ENCODE measurements at places on chromosomes 1 and 21.

GRCh38 chr1:181971424-181971823 is 90.1 kb downstream of the ZNF648 start:
- DNase-seq, result no peak

GRCh38 chr1:9207086-9207485 is 27.5 kb upstream of the H6PD start:
- DNase-seq, result no peak

GRCh38 chr1:179151908-179152682 is 70.2 kb downstream of the TOR3A start:
- DNase-seq, result no peak

DNA sequence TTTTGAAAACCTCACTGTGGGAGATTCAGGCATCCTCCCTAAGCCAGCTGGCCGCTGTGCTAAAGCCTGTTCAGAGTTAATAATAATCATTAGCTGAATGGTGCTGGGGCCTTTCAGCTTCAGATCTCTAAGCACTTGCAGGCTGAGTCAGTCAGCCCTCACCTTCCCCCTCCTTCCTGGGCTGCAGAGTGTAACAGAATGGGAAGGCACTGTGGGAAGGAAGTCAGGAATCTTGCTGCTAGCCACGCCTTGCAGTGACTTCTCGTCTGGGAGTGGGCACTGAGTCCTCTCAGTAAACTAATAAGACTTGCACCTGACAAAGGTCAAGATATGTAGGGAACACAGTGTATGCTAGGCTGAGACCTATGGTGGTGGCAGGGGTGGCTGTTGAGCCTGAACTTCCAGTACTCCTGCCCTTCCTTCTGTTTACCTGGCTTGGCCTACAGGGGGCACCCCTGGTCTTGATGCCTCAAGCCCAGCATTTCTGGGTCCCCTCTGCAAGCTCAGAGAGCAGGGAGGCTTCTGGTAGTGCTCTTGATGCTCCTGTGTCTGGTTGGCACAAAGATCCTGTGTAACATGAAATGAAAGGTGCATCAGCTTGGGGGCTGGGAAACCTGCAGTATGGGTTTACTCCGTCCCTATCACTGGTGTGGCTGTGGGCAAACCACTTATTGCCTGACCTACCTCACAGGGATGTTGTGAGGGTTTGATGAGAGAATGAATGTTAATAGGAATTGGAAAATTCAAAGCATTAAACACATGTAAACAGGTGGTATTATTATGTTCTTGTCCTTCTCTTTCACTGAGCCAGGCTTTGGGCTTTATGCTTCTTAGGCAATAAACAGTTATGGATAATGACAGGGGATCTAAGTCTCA is 6.0 kb downstream of the CYB561D1 start:
- DNase-seq, result peak; percentile 60

GRCh38 chr1:197235355-197235754 is 32.7 kb upstream of the CRB1 start:
- no peak for DNase-seq

DNA sequence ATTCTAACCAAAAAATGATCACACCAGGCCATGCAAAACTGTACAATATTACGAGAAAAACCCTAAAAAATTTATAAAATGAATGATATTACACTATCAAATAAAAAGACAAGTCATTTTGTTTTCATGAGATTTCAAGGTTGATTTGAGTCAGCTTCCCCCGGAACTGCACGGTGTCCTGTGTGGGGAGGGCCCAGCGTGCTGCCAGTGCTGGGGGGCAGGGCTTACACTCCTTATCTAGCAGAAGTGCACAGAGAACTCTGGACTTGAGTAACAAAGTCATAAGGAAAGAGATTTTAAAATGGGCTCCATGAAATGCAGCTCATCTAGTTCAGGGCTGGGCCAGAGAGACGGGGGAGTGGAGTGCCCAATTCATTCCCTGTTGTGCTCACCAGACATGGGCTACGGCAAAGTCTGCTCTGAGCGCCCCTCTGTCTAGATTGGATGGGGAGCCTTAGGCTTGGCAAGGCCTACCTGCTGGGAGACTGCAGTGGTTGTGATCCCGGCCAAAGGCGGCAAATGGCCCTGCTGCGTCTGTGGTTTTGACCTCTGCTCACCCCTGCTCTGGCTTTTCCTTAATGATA is 50.1 kb downstream of the COQ8A start:
- DNase-seq, result no peak

DNA sequence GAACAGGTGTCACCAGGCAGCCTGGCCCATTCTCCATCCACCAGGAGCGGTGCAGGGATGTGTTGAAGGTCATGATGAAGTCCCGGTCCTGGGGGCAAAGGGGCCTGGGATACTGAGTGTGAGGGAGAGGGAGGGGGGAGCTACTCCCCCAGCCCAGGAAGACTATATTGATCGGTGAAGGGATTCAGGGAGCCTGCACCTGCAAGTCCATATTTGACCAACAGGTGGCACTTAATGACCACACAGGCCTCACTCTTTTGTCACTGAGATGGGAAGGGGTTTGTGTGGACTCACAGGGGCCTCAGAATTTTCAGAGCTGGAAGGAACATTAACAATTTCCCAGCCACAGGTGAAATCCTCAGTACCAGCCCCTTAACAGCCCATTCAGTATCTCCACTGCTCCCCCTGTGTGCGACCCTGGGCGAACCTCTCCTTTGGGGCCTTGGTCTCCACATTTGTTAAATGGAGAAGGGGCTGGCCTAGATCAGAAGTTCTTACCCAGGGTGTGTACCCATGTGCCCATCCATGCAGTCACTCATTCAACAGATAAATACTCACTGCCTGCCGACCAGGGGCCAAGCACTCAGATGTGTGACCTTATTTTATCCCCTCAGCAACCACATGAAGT is 55.6 kb downstream of the NKAIN1 start:
- DNase-seq, result peak; percentile 82

DNA sequence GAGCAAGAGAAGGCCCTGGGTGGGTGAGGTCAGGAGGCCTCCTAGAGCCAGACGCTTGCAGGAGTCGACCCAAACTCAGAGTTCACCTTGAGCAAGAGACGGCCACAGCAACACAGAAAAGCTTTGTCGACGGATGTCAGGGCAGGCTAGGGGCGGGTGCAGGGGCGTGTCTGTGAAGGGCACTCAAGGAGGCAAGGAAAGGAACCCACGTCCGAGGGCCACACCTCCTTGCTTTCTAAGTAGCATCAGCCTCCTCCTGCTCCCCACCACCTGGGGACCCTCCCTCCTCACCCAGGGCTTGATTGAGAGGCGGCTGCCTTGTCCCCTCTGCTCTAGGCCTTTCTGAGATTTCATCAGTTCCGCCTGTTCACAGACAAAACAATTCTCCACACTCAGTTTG is 92.1 kb downstream of the OMA1 start:
- no peak for DNase-seq

DNA sequence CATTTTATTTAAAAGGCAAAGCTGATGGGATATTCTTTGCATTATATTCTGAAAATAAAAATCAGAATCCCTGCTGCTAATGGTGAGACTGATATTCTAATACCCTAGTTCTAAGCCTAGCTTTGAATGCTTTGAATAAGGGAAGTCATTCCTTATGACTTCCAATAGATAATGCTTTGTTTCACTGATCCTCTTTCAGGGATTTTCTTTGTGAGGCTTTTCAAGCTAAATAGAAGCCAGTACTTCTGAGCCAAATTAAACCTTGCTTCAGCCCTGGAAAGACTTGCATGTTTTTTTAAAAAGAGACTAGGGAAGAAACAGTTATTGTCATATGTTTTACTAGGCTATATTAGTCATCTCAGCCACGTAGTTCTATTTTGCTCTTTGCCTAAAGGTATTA is 68.5 kb upstream of the CACYBP start:
- no peak for DNase-seq

DNA sequence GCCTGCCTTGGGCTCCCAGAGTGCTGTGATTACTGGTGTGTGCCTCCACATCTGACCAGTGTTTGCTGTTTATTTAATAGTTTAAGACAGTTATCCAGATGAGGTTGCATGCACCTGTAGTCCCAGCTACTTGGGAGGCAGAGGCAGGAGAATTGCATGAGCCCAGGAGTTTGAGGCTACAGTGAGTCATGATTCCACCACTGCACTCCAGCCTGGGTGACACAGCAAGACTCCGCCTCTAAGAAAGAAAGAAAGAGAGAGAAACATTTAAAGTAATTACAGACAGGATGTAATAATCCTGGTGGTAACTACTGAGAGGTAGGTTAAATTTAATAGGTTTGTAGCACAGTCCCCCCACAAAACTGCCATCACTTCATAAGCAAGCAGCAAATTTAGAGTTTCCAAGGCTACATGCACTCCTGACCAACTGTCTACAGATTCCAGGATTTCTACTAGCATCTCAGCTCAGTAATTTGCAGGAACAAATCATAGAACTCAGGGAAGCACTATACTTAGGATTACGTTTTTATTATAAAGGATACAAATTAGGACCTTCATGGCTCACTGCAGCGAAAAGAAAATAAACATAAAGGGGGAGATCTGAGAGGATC is 89.6 kb downstream of the PKN2 start:
- peak; percentile 44 for DNase-seq

- DNase-seq, result no peak
Measured at GRCh38 chr21:23127973-23128372, 2129.8 kb downstream of the NCAM2 start.

DNA sequence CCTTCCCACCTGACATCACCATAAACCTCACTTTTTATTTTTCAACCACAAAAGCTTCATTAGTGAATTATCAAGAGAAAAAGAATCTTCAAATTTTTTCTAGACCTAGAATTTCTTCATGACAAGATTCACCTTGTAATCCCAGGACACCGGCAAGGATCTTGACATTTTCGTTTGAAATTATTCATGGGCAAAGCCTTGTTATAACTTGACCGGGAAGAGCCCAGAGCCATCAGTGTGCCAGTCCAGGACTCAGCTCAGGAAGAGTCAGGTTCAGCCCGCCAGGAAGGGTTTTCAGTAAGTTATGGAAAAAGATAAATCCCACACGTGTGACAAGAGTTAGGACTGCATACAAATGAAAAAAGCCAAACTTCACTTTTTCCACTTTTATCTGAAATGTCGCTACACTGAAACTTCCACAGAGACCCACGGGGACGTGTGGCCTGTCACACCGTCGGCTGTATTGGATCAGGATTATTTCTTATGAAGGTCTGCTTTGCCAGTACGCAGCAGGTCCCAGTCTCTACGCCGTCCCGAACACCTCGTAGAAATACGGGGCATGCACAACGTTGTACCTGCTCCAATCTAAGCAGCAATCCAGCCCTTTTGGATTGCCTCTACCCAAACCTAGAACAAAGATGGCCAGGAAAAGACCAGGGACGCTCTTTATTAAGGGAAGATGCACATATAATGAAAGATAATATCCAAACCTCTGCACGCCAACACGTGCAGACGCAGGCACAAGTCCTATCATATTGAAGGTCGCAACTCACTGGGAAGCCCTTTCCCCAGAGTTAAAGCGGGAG is 916 bp downstream of the F3 start:
- DNase-seq, result no peak

- no peak for DNase-seq
Measured at GRCh38 chr21:38306433-38307141, 49.8 kb downstream of the KCNJ15 start.

GRCh38 chr1:113401067-113401466 is 10.8 kb downstream of the MAGI3 start:
- DNase-seq, result no peak

DNA sequence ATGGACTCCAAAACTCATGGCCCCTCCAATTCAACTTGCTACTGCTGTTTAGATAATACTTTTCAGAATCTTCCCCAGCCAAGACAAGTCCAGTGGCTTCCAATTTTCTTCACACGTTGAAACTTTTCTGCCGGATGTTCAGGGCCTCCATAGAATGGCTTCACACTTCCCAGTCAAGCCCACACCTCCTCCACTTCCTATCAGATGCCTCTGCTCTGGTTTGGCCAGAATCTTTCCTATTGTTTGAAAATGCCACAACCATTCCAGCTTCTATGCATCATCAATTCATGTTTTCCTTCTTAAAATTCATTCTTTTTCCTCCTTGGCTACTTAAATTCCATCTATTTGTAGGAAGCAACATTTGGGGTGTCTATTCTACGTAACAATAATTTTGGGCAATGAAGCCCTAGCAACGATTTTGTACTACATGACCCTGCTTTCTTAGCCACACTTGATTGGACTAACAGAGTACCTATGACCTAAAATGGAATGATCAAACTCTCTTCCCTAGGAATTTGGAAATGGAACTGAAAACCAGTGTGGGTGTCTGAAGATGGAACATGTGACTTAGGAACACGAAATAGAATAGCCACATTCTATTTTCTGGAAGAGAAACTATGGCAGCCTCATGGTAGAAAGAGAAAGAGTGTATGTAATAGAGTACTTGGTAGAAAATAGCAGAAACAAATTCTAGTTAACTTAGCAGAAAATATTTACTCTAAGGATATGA is 74.1 kb upstream of the CNIH3 start:
- DNase-seq, result no peak

GRCh38 chr1:30819244-30819571 is 61.6 kb upstream of the LAPTM5 start:
- no peak for DNase-seq
